ENCODE measurements at places on chromosomes 7 and 10.

- DNase-seq: peak; percentile 91
Observed at GRCh38 chr7:130063036-130063435, 7.3 kb upstream of the KLHDC10 start.

GRCh38 chr10:44908936-44909630 is 2.1 kb upstream of the TMEM72 start:
- no peak for DNase-seq

DNA sequence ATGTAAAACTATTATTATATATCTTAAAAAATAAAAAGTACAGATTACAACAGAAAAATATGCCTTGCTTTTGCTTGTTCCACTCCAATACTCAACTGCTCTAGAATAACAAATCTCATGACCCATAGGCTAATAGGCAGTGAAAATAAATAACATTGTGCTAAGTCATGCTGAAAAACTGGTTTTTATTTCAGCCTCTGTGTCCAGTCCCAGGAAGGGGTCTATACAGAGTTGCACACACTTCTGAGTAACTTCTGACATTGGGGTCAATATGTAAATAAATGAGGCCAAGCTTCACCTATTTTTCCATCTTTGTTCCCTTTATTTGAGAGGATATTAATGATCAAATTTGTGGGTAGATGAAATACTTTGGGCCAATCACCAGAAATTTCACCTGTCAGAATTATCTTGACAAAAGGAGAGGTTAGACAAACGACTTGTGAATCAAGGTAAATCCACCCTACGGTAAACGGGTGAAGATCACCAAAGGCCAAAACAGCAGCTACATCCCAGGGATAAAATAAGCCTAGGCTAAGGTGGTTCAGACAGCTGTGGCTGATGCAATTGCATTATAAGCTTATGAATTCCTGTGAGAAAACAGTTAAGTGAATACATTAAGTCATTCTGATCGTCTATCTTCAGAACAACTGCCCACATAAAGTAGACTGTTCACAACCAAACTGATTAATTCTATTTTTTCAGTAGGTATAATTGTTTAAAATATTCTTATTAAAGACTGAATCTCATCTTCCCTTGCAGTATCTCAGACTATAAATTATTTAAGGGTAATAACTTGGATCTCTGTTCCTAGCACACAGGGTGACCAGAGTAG is 87.5 kb downstream of the UBE2H start:
- DNase-seq: no peak

DNA sequence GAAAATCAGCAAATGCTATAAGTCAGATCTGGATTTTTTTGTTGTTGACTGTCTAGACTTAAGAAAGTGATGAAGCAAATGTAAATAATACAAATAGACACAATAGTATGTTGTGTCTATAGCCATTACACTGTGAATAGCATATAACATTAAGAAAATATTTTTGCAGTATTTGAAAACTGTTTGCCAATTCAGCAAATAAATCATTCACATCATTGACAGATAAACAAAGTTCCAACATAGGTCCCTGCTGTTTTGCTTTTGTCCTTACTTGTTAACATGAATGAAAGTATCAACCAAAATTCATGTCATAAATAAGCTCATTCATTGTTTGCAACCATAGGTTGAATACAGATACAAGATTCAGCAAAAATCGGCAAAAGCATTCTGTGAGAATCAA is 200.5 kb downstream of the KIF20B start:
- DNase-seq: no peak

DNA sequence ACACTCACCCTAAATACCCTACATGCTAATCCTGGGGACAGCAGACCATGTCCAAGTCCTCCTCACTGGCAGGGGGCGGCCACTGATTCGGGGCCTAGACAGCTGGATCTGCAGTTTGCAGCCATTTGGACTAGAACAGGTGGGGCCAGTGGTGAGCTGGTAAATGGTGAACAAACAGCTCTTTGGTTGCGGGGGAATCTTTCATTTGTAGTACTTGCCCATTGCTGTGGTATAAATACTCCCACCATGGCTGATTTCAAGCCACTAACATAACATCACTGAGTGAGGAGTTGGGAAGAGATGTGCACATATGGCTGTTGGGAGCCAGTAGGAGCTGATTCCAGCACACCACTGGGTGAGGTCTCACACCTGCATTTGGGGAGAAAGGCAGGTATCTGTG is 13.5 kb downstream of the ZNF503 start:
- no peak for DNase-seq

GRCh38 chr10:50624413-50624865 is 683 bp upstream of the SGMS1 start:
- peak; percentile 95 for DNase-seq

DNA sequence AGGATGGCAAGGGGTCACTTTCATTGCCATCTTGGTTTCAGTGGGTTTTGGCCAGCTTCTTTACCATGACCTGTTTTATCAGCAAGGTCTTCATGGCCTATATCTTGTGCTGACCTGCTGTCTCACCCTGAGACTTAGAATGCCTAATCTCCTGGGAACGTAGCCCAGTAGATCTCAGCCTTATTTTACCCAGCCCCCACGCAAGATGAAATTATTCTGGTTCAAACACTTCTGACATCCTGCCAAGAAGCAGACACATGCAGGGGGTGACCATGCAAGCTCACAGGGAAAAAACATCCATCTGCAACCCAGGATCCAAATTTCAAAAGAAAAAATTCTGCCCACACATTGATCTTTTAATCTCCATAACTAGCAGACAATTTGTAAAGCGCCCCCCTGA is 88.4 kb upstream of the EEPD1 start:
- DNase-seq: no peak

- peak; percentile 61 for DNase-seq
Observed at GRCh38 chr10:52216852-52217251, 97.2 kb upstream of the DKK1 start.

DNA sequence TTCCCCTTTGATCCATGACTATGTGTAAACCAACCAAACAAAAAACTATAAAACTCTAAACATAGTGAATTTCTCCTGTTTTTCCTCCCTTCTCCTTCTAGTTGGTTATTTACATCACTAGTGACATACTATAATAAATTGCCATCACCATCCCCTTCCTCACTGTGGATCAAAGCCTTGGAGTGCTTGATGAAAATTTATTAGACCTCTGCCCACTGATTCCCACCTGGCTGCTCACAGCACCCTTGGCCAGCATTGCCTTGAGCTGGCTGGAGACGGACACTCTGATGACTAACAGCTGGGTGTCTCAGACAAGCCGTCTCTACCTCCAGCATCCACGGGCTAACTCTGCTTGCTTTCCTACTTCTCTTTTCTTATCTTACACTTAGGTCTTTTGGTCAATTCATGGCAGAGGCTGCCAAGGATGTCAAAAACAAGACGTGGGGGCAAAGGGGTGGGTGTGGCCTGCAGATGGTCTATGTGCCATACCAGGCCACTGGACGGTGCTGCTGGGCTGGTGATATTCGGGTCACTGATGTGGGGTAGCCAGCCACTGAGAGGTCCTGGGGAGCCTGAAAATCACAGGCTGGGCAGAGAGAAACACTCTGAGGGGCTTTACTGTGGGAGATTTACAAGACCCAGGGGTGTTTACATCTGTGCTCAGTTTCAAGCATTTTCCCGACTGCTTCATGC is 207.8 kb downstream of the TAX1BP1 start:
- no peak for DNase-seq

DNA sequence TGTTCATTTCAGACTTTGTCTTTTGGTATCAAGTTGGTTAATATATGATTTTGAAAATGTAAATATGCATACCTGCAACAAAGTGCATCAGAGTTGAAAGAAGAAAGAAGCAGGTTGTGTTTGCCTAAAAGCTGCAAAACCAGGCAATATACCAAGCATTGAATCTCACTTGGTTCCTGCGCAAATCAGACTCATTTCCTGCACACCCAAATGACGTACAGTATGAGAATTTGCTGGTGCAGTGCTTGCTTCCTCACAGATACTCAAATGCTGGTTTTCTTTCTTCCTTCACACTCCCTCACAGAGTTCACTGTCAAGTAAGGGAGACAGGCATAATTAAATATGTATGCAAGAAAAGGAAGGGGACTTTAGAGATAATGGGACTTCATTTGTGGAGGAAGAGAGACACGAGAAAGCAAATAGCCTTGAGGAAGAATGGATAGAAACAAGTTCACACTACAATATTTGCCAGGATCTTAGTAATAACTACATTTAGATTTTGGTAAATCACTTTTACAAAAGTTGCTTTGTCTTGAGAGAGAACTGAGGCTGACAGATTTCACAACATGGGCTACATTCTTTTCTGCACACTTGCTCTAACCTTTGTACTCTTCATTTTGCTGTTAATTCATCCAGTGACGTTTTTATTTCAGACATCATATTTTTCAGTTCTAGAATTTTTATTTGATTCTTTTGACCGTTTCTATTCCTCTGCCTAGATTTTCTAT is 56.9 kb upstream of the AOAH start:
- no peak for DNase-seq

- DNase-seq: no peak
Observed at GRCh38 chr10:3652886-3653285, 132.1 kb downstream of the KLF6 start.

DNA sequence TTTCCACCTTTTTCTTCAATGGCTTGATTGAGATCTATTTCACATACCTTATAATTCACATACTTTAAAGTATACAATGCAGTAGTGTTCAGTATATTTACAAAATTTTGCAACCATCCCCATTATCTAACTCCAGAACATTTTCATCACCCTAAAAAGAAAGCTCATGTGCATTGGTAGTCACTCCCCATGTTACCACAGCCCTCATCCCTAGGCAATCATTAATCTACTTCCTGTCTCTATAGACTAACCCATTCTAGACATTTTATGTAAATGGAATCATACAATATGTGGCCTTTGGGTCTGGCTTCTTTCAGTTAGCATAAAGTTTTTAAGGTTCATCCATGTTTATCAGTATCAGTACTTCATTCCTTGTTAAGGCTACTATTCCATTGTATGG is 214.2 kb downstream of the WDR11 start:
- no peak for DNase-seq

DNA sequence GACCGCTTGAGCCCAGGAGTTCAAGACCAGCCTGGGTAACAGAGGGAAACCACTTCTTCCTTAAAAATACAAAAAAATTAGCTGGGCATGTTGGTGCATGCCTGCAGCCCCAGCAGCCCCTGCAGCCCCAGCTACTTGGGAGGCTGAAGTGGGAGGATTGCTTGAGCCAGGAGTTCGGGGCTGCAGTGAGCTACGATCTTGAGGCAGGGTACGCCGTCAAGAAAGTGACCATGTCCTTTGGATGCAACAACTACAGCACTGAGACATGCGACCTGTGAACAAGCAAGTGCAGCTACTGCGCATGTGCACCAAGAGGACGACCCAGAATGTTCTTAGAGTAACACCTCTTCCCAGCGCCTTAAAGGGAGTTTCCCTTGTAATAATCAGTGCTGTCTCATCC is 66.6 kb upstream of the ZNF479 start:
- DNase-seq: no peak

GRCh38 chr7:108000875-108001763 is 1.8 kb downstream of the LAMB1 start:
- no peak for DNase-seq

DNA sequence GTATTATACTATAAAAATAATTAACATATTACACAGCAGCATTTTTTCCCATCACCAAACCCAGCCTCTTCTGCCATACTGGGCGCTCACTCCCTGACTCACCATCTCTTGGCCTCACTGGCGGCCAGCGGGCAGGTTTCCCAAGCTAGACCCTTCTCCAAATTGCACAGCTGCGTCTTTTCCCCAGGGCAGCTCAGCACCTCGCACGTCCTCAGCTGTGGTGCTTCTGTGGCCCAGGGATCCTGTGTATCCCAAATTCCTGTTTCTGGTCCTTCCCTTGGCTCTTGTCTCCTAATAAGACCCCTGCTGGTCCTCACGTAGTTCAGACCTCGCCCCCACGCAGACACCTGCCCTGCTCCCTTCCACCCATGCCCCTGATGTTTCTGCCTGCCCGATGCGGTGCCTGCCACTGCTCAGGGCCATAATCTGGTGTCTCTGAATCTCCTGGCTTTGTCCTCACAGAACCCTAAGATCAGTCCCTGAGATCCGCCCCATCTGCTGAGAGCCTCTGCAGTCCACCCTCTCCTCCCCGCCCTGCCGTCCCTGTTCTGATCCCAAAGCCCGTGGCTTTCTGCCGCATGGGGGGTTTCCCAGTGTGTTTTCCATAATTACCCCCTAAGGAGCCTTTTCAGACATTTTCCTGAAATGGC is 290.1 kb downstream of the TCERG1L start:
- no peak for DNase-seq

DNA sequence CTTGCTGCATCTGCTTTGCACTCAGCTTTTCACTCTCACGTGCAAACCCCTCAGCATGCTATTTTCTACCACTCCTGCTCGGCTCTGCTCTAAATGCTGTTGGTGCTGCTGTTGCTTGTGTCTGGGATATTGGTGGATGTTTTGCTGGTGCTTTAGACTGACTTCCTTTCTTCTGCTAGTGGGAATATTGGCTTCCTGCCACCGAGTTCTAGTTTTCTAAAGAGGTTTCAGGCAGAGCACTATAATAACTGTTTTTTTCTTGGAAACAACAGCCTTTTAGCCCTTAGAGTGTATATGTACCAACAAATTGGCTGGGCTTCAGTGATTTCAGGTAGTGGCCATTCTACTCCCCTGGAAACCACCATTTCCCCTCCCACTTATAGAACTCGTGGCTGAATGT is 27.8 kb downstream of the TMEM236 start:
- no peak for DNase-seq

GRCh38 chr10:25498645-25499044 is 323.8 kb downstream of the GPR158 start:
- no peak for DNase-seq

DNA sequence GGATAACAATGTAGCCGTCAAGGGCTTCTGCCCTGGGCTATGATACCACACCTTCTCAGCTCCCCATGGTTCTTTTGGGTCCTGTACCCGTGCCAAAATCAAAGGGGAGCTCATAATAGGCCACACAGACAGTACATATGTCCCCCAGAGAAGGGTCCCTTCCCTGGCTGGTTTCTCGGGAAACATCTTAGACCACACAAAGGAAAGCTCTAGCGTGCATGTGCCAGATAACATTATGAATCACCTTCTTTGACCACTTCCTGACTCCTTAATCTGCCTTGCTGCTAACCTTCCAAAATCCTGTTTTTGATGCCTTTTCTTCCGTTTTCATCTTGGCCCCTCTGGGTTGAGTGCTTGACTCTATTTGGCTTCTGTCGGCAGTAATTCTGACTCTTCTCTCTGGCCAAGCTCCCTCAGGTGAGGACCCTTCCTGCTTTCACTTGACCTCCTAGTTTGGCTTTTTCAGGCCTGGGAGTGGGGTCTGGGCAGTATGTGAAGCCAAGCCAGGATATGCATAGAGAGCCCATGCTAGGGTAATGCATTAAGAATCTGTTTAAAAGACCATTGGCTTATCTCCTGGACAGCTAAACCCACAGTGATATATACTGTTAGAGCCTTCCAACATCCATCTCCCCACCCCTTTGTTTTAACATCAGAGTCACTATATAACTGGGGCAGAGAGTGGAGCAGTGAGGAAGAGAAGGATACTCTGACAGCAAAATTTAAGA is 84.8 kb downstream of the ANLN start:
- no peak for DNase-seq
